Pancreas (tissue), 10 donors: ENCODE measurements at places on chromosomes 2 and 18. TPM values are rescaled to one million over a fixed set of nuclear protein-coding genes. Genes with fewer than 3 reads are reported as not detected.

DNA sequence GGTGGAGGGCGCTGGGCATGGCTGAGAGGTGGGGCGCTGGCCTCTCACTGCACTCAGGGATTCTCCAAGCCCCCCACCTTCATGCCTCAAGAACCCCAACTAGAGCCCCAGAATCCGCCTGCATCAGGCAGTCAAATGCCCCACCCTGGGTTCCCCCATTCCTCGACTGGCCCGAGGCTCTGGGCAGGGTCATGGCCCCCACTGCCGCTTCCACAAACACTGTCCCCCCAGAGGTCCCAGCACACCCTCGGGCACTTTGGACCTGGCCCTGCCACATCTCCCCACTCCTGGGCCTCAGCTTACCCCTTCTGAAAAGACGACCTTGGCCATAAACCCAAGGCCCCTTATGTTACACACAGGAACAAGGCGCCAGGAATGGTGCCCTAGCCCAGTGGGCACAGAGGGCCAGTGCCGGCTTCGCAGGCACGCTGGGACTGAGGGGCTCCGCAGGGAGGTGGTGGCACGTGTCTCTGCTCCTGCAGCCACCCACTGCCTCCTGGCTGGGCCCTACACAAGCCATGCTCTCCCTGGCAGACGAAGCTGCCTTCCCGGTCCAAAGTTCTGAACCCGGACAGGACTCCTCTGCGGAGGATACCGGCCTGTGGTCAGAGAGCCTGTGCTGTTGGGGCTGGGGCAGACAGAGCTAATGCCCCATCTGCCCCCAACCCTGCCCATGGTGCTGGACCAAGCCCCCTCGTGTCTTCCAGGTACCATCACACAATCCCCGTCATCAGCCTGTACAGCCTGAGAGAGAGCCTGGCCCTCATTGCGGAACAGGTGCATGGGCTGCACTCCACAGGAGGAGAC is 6.8 kb downstream of the AGXT start:
- no peak for DNase-seq

DNA sequence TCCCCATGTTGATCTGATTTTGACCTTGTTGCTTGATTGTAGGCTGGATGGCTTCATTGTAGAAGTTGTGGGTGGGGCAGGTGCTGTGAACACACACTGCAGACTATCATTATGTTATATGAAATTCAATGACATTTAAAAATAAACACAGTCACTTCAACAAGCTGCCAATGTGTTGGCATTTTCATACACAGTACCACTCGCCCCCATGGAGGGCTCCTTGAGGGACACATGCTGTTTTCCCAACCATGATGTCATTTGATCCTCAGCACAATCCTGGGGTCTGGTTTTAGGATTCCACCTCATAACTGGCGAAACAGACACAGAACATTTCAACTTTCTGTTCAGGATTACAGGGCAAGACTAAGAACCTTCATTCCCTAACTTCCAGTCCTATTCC is 86.9 kb downstream of the ZCCHC2 start:
- DNase-seq, result no peak

DNA sequence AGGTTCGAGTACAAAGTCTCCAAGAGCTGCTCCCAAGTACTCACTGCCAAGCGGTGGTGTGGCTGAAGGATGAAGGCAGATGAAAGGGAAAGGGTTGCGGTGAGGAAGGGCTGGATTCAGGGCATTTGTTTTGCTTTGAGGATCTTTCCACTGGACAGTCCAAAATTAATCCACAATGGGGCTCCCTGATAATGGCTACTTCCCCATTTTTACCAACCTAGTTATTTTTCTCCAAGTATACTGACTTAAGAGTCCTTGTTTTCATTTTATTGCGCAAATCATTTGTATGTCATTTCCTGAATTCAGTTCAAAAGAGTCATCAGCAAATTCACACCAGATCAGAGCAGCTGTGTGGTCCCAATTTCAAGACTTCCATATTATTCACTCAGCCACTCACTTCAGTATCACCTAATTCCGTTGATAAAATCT is 464 bp upstream of the SESTD1 start:
- DNase-seq, result no peak

- no peak for DNase-seq
These were observed 154.8 kb downstream of the RNF144A start for GRCh38 chr2:7071916-7072556.

DNA sequence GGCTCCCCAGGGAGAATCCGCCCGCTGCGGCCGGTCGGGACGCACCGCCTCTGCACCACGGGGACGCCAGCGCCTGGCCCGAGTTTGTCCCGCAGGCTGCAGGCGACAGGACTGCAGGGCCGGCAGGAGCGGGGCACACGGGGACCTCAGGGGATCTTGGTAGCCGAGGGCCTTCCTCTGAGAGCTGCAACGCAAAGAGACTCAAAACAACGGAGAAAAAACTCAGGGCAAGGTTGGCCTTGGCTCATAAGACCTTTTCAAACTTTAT is 79.7 kb downstream of the ARHGEF4 start:
- DNase-seq, result no peak

GRCh38 chr18:77478646-77479442 is 229.2 kb downstream of the GALR1 start:
- DNase-seq, result no peak

GRCh38 chr2:119659601-119660342 is 19.2 kb upstream of the TMEM177 start:
- DNase-seq, result no peak

- DNase-seq, result no peak
These were observed 163.9 kb downstream of the MAIP1 start for GRCh38 chr2:200119236-200119635.

GRCh38 chr2:182897137-182897536 is 30.7 kb upstream of the FRZB start:
- DNase-seq, result no peak

GRCh38 chr18:3286159-3286558 is 24.2 kb downstream of the MYL12B start:
- no peak for DNase-seq

DNA sequence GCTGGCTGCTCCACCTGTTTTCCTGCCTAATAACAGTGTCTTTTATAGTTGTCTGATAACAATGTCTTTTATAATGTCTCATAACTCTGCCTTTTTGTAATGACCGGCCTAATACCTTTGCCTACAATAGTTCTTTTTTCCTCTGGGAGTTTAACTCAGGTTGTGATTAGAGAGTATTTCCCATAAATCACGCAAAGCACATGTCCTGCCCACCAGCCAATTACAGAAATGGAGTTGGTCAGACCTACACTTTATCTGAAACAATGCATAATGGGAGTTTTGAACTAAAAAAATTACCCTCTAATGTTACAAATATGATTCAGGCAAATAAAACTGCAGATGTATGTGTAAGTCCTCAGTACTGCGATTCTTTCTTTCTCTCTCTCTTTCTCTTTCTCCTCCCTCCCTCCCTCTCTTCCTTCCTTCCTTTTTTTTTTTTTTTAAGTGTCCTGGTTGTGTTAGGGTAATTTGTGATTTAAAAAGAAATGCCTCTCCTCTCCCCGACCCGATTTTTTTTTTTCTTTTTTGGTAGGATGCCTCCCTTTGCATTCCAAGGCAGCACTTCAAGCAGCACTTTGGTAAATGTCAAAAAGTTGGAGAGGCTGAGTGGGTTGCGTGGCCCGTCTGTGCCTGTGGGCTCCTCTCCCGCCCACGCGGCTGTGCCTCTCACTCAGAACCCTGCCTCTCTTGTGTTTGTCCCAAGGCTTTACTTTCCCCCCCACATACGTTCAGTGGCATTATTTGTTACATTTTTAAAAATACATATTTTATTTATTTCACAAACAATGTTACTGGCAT is 147.3 kb downstream of the AGAP1 start:
- DNase-seq, result no peak

GRCh38 chr2:220315098-220315823 is 687.8 kb downstream of the SLC4A3 start:
- DNase-seq, result no peak

- DNase-seq, result no peak
These were observed 119.9 kb downstream of the HNMT start for GRCh38 chr2:138084206-138084605.

DNA sequence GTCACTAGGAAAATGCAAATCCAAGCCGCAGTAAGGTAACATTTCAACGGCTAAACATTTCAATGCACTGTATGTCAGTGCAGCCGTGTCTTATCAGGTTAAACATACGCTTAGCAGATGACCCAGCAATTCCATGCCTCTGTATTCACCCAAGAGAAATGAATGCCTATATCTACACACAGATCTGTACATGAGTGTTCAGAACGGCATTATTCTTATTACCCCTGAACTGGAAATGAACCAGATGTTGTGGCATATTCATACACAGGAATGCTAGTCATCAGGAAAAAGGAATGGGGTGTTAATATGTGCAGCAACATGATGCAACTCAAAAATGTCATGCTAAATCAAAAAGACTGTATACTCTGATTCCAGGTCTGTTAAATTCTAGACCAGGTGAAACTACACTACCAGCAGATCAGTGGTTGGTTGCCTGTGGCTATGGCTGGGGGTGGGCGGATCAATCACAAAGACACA is 80.4 kb upstream of the RPL31 start:
- no peak for DNase-seq

DNA sequence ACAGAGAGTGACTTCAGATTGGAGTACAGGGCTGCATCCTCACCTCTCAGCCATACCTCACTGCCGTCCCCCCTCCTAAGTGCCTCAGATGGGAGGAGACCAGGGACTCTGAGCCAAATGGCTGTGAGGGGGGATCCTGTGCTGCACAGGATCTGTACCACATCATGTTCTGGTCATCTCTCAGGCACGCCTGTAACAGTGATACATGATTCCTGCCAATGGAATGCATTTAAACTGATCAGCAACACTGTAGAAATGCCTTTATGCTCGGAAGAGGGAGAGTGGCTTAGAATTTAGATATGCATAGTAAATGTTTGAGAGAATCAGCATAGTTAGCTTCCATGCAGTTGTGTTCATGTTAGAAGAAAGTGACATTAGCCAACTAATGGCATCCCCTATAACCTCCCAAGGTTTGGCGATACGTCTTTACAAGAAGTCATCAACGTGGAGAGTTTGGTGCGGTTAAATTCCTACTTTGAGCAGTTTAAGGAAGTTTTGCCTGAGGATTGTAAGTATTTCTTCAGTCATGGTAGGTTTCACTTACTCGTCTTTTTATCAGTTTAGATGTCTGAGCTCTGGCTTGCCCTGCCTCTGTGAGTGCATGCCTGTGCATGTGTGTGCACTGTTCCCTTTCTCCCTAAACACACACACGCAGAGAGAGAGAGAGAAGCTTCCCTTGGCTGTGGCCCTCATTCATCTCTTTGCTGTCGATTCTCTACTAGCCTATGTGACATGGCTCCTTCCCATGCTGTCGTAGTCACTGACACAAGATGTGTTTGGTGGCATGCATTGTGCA is 40.0 kb downstream of the COA5 start:
- DNase-seq, result no peak

DNA sequence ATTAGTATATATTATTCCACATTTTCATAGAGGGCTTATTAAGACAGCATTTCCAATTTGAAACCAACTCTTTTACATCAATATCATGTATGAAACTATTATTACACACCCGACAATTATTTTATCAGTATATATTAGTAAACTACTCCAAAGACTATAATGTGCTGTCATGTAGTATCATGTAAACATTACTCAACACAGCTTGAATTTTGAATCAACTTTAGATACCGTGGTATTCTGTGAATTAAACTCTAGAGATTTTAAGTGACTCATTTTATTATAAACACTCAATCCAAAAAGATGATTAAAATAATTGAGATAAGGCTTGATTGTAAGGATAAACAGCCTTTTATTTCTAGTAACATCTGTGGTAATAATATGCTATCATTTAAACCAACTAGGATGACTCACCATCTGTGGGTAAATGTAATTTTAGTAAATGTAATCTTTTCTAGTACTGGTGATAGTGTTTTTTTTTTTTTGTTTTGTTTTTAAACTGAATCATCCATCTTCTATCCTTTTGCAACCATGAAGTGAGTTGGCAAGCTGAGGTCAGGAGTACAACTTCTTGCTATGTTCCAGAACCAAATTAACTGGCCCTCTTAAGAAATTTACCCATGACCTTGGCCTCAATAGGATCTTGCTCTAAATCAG is 144.3 kb upstream of the SMAD7 start:
- no peak for DNase-seq

GRCh38 chr18:22544626-22545025 is 126.9 kb upstream of the CTAGE1 start:
- no peak for DNase-seq

DNA sequence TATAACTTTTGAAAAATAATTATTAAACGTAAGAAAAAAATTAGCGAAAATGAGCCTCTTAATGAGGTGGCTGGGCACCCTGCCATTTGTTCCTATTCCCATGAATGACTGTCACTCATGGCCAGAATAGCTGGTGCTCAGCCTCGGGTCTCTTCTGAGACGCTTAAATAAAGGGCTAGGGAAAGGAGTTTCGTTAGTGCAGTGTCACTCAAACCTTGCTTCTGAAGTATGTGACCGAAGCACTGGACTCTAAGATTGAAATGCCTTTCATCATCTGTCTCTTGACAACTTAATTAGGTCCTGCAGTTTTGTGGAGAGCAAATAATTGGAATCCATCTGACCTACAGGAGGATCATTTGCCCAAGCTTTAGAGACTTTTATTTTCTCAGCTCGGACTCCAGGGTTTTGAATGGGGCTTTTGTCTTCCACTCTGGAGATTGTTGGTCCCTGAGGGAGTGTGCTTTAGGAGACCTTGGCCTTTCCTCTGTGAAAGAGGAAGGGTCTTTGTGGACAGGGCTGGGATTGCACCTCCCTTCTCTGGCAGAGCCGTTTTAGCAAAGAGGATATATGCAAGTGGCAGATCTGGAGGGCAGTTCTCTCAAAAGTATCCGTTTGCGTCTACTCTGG is 42.3 kb upstream of the FHOD3 start:
- no peak for DNase-seq

DNA sequence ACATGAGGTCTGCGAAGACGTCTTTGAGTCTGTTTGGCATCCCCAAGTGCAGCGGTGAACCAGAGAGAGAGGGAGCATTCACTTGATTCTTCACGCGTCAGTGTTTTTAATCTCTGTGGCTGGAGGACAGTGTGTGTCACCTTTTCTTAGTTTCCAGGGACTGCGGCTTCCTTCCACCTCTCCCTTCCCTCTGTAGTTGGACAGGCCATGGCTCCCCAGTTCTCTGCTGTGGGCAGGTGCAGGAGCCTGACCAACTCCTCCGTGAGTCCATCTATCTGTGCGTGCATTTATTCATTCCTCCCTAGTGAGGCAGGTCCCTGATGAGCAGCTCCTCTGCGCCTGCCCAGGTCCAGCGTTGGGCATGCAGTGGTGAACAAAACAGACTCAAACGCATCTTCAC is 42.9 kb downstream of the AGAP1 start:
- no peak for DNase-seq

DNA sequence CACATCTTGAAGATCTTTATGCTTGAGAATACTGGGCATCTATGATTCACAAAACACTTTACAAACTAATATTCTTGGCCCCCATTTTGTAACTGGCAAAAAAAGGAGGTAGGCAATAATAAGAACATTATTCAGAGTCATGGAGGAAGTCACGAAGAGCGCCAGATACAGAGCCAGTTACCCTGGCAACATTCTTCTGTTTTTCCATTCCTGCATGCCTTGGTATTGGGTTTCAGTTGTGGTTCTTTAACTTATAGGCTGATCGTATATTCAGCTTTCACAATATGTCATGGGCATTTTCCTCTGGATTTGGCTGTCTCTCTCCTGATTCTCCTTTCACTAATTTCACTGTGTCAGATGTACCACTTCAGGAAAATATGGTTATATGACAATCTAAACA is 234.7 kb downstream of the HRH4 start:
- DNase-seq, result no peak

The LYPD1 gene
- polyA plus RNA-seq, result 5.0 TPM

The KCNJ13 gene
- polyA plus RNA-seq, result not detected

The HOXD8 gene
- polyA plus RNA-seq, result 0.61 TPM

The EVX2 gene
- polyA plus RNA-seq, result not detected

The BBS5 gene
- 9.2 TPM for polyA plus RNA-seq

The ZNF521 gene
- 0.63 TPM for polyA plus RNA-seq

The NGEF gene
- polyA plus RNA-seq, result 6.1 TPM
